ENCODE measurements at places on chromosomes 4 and X.

- DNase-seq, result no peak
These were observed 334.6 kb downstream of the PCDH10 start for GRCh38 chr4:133483600-133484246.

GRCh38 chr4:35125995-35126712, 1118.2 kb downstream of the ARAP2 start:
- DNase-seq, result no peak

DNA sequence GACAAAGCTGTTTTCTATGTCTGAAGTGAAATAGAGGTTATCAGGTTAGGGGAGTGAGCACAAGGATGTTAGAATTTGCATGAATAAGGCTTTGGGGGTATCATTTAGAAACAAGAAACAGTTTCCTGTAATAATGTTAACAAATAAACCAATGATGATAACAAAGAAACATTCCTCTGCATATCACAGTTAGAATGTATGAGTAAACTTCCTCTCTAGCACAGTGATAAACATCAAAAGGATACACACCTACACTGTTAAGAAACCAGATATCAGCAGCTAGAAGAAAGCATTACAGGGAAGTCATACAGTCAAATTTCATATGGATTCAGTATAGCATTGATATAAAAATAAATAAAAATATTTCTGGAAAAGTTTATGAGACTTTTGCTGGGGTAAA, 340.0 kb upstream of the MAGEB16 start:
- DNase-seq, result no peak

GRCh38 chr4:575281-576141, 584 bp downstream of the TMEM271 start:
- DNase-seq, result no peak

- no peak for DNase-seq
These were observed 753.1 kb upstream of the FRG1 start for GRCh38 chr4:189187531-189188052.

DNA sequence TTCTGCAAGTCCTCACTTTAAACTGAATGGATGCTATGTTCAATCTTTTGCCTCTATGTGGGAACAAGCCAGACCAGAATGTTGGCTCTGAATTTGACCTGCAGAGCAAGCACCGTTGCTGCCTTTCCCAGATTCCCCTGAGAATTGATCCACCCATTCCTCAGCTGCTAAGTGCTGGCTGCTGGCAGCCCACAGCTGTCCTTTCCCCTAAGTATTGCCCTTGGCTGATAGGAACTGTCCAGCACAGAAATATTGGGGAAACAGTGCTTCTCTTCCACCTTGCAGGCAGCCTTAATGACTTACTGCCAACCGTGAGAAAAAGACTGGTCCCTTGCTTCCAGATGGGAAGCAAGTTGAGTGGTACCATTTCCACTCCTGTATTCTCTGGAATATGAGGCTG, 475.9 kb downstream of the PDHA2 start:
- DNase-seq, result no peak

GRCh38 chrX:42460706-42461105, 317.3 kb downstream of the PPP1R2C start:
- DNase-seq, result no peak

- DNase-seq, result no peak
These were observed 54.2 kb downstream of the SUPT20HL2 start for GRCh38 chrX:24259544-24260240.

DNA sequence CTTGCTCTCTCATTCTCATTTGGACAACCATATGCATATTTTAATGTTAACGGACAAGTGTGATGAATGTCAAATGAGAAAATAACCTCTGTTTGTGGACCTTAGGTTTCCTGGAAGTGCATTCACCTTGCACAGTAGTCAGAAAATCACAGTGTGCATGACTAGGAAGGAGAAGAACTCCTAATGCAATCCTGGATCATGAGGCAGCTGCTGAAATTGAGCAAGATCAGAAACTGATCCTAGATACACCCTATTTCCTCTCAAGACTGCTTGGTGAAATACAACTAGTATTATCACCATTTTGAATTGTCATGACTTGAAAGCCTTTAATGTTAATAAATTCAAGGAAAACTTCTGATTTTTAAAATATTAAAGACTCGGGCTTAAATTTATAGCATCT, 1148.9 kb downstream of the STIM2 start:
- no peak for DNase-seq

- DNase-seq, result no peak
These were observed 48.4 kb downstream of the MTM1 start for GRCh38 chrX:150616863-150617198.
